ENCODE measurements at places on chromosomes 13 and 19. TPM values are rescaled to one million over a fixed set of nuclear protein-coding genes. Genes with fewer than 3 reads are reported as not detected.

GRCh38 chr19:40370997-40371801, 18.8 kb downstream of the HIPK4 start:
- no peak for DNase-seq

DNA sequence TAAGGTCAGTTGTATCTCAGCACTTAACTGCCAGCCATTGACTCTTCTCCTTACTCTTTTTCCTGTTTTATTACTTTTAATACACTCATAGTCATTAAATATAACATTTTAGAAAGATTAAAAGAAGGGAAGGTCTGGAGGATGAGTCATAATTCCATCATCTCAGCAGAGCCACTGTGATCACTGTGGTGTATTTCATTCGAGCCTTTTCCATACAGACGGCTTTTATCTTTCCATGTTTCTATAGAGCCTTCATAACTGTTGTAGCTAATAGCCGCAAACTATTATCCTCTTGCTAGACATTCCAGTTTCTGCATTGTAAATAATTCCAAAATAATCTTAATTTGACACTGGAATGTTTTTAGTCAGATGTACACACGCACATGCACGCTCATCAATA, 4.7 kb upstream of the FLT1 start:
- no peak for DNase-seq

The MBD3L3 gene
- total RNA-seq: not detected

The MCF2L gene
- 16.7 TPM for total RNA-seq

Data from hepatocyte (in vitro differentiated cells).